ENCODE measurements at places on chromosomes 11 and 22. TPM values are rescaled to one million over a fixed set of nuclear protein-coding genes. Genes with fewer than 3 reads are reported as not detected.

The KCNK7 gene
- total RNA-seq, result not detected

The FAM180B gene
- not detected for total RNA-seq

The TENM4 gene
- 1.6 TPM for total RNA-seq

The KDM4D gene
- total RNA-seq, result 0.53 TPM

The CHRDL2 gene
- total RNA-seq, result not detected

The MMP1 gene
- total RNA-seq, result 0.18 TPM

The DBX1 gene
- total RNA-seq, result not detected

The UBQLNL gene
- not detected for total RNA-seq

The FOXRED1 gene
- 38.3 TPM for total RNA-seq

The PDGFD gene
- 4.3 TPM for total RNA-seq

The SYT7 gene
- 1.7 TPM for total RNA-seq

The SCN4B gene
- total RNA-seq, result not detected

The VWCE gene
- total RNA-seq, result 0.58 TPM

The OR8G5 gene
- total RNA-seq, result not detected

The CRYAB gene
- total RNA-seq, result 27.1 TPM

The PHOX2A gene
- total RNA-seq, result not detected

The PRG2 gene
- total RNA-seq, result not detected

The SYT9 gene
- 0.18 TPM for total RNA-seq

The INPP5J gene
- total RNA-seq, result 0.86 TPM

The RFPL3 gene
- total RNA-seq, result not detected

The TMX2 gene
- 61.4 TPM for total RNA-seq

The DEAF1 gene
- 26.5 TPM for total RNA-seq

The P4HA3 gene
- 8.4 TPM for total RNA-seq

The RGL4 gene
- not detected for total RNA-seq

The FCHSD2 gene
- 10.8 TPM for total RNA-seq

The C22orf31 gene
- total RNA-seq, result not detected

The PGA5 gene
- total RNA-seq, result not detected

The SAA2 gene
- total RNA-seq, result not detected

The CRYBB2 gene
- not detected for total RNA-seq

The SLC25A45 gene
- total RNA-seq, result 1.1 TPM

The SCGB2A2 gene
- not detected for total RNA-seq

The MYEOV gene
- total RNA-seq, result 7.4 TPM

Measured in myometrial cell (primary cell).